ENCODE measurements at places on chromosomes 16 and 17.
A peak's percentile ranks its signal among the peaks of the same experiment; 100 is the strongest.

- no peak for DNase-seq
Observed at GRCh38 chr16:21524068-21524751, 75.2 kb upstream of the METTL9 start.

DNA sequence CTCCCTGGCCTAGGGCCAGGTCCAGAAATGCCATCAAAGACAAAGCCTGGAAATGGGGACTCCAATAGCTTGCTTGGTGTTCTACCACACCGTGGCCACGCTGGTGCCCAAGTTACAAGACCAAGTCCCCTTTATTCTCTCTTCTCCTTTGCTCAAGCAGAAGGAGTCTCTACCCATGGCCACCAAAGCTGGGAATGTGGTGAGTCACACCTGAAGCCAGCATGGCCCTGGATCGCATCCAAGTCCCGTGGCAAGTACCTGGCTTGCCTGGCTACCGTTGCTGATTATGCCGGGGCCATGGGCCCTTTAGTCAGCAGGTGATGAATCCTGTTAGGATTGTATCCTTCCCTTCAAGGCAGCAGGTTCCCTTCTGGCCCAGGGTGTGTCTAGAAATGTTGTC lies 260.0 kb downstream of the HAPSTR1 start:
- peak; percentile 81 for DNase-seq

GRCh38 chr17:62017496-62017895 lies 47.6 kb downstream of the MED13 start:
- no peak for DNase-seq

- no peak for DNase-seq
Observed at GRCh38 chr16:11360641-11361373, 15.5 kb downstream of the RMI2 start.

GRCh38 chr17:68460715-68461114 lies 3.4 kb upstream of the WIPI1 start:
- no peak for DNase-seq

DNA sequence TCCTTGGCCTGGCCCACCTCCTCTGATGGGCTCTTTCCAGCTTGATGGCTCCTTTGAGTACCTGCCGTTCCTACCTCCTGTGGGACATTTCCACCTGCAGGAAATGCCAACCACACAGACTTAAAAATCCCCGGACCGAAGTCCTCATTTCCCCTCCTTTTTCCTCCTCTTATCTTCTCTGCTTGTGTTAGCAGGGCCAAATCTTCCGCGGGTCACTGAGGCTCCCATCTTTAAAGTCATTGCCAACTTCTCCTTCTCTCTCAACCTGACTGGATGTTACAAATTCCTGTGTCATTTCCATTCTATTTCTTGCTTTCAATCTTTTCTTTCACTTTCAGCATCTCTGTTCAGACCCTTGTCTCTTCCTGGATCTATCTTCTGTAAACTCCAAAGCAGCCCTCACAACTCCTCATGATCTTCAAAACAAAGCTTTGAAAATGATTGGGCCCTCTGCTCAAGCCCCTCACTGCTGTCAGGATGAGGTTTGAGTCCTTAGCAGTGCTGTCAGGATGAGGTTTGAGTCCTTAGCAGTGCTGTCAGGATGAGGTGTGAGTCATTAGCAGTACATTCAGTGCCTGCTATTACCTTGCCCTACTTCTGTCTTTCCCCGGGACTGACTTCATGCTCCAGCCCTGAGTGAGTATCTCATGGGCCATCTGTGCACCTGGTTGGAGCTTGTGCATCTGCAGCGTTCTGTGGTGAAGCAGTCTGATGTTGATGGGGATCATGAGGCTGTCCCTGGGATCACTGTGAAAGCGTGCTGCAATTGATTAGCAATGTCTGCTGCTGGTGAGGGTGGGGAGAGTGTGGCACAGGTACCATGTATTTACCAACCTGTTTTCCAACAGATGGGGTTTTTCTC lies 100.1 kb downstream of the IRF8 start:
- no peak for DNase-seq

DNA sequence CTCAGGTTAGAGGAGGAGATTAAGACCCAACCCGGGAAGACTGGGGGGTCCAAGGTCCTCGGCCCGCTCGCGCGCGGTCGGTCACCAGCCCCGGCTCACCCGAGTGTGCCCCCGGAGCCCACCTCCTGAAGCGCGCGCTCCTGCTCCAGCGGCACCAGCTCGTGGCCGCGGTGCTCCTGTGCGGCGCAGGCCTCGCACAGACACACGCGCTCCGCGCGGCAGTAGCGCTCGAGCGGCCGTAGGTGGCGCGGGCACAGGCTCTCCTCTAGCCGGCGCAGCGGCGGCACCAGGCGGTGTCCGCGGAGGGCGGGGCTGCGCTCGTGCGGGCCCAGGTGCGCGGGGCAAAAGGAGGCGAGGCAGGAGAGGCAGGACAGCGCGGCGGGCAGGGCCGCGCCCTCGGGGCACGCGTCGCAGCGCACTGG lies 618 bp downstream of the TRIM47 start:
- peak; percentile 52 for DNase-seq

DNA sequence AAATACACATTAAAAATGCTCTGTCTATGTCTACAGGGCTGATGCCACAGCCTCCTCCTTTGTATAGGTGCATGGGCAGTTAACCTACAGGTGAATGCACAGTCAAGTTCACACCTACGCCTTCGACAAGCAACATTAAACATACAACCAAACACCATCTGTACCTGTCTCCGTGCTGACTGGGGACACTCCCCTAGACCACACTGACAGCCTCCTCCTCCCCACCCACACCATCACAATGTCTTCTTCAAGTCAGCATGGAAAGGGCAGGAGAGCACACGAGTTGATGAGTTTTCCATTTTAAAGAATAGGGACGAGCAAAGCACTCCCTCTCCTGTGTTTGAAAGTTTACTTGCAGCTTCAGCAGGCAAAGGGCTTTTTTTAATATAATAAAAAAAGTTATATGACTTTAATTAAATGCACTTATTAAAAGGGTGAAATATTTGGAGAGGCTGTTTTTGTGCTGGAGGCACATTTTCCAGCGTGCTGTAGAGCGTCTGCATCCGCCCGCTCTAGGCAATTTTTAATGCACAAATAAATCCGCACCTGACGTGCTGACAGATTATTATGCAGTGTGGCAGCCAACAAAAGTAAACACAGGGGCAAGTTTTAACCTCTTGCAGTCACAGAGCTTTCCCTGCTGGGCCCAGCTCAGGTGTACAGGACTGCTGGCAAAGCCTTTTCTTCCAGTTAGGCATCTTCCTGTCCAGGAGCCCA lies 367.9 kb downstream of the SOX9 start:
- DNase-seq, result no peak

DNA sequence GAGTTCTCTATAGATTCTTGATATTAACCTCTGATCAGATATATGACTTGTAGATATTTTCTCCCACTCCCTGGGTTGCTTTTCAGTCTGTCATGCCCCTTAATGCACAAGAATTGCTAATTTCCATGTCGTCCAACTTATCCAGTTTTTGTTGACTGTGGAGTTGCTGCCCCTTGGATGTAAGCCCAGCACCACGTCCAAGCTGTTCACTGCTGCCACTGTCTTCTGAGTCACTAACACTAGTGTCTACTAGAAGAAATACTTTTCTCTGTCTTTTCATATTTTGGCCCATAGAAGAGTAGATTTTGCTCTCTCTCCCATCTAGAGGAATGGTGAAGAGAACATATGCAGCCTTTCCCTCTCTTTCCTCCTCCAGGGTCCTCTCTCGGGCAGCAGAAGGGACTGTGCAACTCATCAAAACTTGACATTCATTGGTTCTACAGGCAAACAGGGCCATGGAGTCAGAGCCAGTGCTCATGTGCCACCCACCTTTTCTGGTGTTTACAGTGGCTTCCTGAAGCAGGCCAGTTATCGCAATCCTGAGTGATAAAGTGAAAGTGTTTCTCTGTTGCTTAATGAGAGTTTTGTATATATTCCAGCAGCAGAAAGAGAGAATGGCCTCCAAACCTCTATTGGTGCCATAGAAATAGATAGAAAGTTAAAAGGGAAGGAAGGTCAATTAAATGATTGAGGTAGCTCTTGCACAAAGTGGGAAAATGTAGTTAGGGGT lies 22.6 kb upstream of the PMP22 start:
- DNase-seq, result no peak

DNA sequence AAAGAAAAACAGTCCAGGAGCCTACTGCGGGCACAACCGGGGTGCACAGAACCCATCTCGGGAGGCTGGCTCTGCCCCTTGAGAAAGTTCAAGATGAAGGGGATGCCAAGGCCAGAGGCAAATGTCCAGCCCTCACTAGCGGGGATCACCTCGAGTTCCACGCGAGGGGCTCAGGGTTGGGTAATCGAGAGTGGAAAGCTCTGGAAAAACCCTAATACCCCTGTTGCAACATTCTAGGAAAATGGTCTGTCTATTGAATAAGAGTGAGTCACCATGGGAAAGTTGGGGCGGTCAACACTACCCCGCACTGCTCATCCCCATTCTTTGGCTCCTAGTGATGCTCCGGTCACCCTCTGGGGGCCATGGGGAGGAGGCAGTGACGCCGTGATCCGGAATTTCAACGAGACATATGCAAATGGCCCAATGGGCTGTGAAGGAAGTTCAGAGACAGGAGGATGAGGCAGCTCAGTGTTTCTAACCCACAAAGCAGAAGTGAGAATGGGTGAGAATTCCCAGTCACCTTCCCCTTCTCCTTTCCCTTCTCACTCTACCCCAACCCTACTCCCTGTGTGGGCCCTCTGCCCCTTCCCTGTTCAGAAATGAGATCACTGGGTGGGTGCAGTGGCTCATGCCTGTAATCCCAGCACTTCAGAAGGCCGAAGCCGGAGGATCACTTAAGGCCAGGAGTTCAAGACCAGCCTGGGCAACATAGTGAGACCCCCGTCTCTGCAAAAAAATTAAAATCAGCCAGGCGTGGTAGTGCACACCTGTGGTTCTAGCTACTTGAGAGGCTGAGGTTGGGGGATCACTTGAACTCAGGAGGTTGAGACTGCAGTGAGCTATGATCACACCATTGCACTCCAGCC lies 22.4 kb downstream of the SOCS3 start:
- DNase-seq, result no peak

DNA sequence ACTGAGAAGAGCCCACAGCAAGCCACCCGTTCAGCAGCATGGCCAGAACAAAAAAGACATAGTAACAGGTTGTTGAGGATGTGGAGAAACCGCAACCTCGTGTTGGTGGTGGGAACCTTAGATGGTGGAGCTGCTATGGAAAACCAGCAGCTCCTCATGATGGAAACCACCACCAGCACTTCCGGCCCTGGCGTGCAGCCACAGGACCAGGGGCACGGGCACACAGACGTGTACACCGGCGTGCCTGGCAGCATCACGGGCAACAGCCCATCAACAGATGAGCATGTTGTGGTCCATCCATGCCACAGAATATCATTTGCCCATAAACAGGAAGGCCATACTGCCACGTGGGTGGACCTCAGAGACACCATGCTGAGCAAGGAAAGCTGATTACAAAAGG lies 11.9 kb downstream of the CTU2 start:
- DNase-seq, result no peak

DNA sequence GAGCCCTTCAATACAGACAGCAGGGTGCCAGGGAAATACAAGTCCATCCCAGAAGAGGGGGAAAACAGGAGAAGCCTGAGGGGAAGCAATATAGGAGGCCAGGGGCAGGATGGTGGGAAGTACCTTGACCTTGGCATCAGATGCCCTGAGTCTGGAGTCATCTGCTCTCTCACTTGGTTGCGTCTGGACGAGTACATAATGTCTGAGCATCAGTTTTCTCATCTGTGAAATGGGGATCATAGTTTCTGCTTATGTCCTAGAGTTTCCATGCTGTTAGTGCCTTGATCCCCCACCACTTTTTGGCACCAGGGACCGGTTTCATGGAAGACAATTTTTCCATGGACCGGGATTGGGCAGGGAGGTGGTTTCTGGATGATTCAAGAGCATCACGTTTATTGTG lies 2.3 kb downstream of the STAT5A start:
- no peak for DNase-seq

DNA sequence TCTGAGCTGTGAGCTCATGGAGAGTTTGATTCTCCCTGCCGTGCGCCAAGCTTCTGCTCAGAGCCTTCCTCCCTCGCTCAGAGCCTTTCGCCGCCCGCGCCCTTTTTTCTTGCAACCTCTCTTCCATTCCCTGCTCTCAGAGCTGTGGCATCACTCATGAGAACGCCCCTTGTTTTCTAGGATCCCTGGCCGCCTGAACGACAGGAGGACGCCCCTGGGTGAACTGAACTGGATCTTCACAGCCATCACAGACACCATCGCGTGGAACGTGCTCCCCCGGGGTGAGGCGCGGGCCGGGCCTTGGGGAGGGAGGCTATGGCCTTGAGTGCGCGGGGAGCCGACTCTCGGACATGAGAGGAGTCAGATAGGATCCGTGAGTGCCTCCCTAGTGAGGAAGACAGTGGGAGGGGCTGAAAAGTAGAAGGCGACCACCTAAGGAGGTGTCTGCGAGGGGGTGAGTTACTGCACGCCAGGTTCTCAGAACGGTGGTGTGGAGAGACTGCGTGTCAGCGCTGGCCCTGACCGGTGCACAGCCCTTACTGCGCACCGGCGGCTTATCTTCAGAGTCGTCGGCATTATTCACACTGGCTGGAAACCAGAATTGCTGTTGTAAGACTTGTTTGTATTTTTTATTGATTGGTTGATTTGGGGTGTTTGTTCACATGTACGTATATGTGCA lies 169.5 kb upstream of the CHMP6 start:
- no peak for DNase-seq

DNA sequence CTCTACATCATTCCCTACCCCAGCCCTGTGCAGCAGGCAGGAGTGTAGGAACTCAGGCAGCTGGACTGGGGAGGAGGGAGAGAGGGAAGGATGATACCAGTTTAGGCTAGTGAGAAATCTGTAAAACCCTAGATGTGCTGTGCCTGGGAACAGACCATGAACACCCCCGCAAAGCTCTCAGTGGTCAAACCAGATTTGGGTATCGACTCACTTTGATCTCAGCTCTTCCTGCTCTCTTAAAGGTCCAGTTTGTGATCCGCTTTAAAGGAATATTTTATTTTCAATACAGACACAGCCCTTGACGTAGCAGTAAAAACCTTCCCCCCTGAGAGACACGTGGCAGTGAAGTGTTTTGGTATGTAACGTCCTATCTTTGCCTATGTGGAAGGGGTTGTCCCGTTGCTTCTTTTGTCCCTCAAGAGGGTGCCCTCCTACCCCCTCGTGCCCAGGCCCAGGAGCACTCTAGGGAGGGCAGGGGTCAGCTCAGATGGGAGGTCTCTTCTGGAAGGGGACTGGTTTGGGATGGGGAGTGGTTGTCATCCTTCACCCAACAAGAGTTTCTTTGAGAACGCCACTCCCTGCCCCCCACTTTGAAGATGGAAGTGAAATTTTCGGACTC lies 19.3 kb upstream of the TBX2 start:
- no peak for DNase-seq

- DNase-seq, result no peak
Observed at GRCh38 chr16:31508706-31509195, 560 bp upstream of the RUSF1 start.

- peak; percentile 25 for DNase-seq
Observed at GRCh38 chr17:42221886-42222745, 27.8 kb upstream of the GHDC start.

DNA sequence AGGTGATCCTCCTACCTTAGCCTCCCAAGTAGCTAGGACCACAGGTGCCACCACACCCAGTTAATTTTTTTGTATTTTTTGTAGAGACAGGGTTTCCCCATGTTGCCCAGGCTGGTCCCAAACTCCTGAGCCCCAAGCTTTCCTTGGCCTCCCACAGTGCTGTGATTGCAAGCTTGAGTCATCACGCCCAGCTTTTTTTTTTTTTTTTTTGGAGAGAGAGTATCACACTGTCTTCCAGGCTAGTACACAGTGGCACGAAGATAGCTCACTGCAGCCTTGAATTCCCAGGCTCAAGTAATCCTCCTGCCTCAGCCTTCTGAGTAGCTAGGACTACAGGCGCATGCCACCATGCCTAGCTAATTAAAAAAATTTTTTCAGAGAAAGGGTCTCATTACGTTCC lies 27.2 kb downstream of the HEATR9 start:
- no peak for DNase-seq

All from NCI-H2029 (cell line).